ENCODE measurements at places on chromosomes 4 and X. TPM values are rescaled to one million over a fixed set of nuclear protein-coding genes. Genes with fewer than 3 reads are reported as not detected.

MAGEC3 gene
- total RNA-seq, result not detected

GRCh38 chr4:186345184-186345583 lies 79.2 kb downstream of the F11 start:
- no peaks in the 10 kb centered on the region for H3K4me1 ChIP-seq
- H3K36me3 ChIP-seq, result no peaks in the 10 kb centered on the region
- no peaks in the 10 kb centered on the region for H3K27me3 ChIP-seq
- H3K4me3 ChIP-seq, result no peak overlapping the region

HTN3 gene
- not detected for total RNA-seq

DNA sequence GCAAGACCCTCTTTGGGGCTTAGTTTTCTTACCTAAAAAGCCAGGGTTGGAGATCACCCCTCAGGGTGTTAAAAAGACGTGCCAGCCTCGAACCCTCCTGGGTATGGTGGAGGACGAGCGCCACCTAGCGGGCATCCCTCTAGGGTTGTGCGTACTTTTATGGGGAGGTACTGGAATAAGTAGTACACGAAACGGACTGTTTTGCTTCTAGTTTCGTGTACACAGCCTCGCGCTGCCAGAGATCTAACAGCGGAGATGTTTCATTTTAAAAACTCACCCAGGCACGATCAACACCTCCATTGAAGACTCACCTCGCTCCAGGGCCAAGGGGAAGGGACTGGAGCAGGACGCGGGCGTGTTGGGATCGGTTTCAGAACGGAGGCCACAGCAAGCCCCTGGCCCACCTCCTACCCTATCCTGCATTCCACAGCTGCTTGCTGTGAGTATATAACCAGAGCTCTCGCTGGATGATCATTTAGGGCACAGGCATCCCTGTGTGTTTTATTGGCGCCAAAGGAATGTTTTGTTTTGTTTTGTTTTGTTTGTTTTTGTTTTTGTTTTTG lies 4.8 kb upstream of the NKX3-2 start:
- H3K27ac ChIP-seq, result peak overlapping the region; percentile 33
- H3K36me3 ChIP-seq, result peaks cover 5% of the 10 kb centered on the region
- DNase-seq, result peak; percentile 87

DNA sequence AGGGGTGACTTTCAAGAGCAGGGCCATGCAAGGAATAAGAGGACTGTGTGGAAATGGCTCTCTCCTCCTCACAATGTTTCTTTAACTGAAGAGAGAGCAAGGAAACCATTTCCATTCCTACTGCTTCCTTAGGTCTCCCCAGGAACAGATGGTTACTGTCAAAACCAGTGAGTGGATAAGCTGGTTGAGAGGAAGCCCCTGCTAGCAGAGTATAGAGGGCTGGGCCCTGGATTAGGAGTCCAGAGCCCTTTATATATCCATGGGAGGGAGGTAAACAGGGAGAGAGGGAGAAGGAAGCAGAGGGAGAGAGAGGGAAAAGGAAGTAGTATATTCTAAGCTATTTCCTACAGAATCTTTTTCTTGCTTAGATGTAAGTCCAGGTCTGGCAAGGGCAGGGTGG lies 43.8 kb upstream of the LAS1L start:
- no peak for DNase-seq
- H3K4me1 ChIP-seq, result peaks cover 12% of the 10 kb centered on the region
- H3K4me3 ChIP-seq, result no peak overlapping the region
- peaks cover 3% of the 10 kb centered on the region for H3K27me3 ChIP-seq
- no peaks in the 10 kb centered on the region for H3K36me3 ChIP-seq

IQCM gene
- total RNA-seq, result not detected

GRCh38 chr4:80202190-80202711 lies 4.9 kb downstream of the PRDM8 start:
- H3K36me3 ChIP-seq, result peaks cover 29% of the 10 kb centered on the region
- peak overlapping the region; percentile 75 for H3K27ac ChIP-seq
- peak overlapping the region; percentile 72 for H3K4me3 ChIP-seq
- peaks cover 13% of the 10 kb centered on the region for H3K27me3 ChIP-seq
- peak; percentile 83 for DNase-seq
- peaks cover 23% of the 10 kb centered on the region for H3K4me1 ChIP-seq

DNA sequence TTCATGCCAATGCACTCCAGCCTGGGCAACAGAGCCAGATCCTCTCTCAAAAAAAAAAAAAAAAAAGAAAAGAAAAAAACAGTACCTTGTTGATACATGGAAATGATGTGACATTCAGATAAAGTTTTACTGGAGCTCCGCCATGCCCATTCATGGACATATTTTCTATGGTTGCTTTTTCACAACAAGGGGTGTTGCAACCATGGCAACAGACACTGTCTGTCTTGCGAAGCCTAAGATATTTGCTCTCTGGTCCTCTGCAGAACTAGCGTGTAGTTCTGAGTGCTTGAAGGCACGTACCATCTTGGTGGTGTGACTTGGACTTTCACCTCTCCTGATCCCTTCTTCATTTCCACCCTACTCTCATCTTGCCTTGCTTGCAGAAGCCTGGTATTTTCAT lies 53.2 kb downstream of the TBL1X start:
- H3K27ac ChIP-seq, result no peak overlapping the region
- H3K27me3 ChIP-seq, result no peaks in the 10 kb centered on the region
- DNase-seq, result no peak
- H3K36me3 ChIP-seq, result peaks cover 13% of the 10 kb centered on the region
